ENCODE measurements at places on chromosomes 4 and X.

DNA sequence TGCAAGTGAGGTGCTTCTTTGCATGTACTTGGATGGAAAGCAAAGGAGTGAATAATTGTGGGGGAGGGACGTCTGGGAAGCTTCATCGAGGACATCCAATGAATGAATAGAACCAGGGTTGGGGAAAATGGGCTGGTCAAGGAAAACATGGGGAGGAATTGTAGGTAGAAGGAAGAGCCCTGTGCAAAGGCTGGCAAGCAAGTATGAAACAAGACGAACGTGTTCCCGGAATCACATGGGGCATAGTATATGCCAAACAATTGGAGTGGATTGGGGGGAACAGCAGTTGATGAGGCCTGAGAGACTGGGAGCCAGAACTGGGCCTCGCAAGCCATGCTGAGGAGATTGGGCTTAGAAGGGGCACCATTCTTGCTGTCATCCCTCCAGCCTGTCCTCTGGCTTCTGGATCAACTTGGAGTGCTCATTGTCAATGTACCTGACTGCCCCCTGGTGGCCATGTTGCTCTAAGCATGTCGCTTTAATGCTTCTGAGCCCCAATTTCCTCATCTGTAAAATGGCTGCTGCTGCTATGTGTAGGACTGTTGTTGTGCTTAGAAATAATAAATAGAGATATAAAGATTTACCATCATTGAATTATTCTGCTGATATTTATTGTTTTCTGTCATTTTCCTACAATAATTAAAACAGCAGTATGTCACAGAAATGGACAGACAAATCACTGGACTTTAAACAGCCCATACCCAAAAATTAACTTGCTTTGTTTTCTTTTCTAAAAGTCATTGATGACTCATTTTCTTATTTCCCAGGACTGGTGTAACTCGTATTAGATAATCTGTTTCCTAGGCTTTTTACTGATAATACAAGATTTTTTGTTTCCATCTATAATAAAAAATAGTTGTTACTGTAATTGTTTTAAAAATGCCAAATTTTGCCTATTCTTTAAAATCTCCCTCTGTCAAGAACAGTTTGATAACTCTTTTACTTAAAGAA is 66.4 kb downstream of the JADE3 start:
- DNase-seq: no peak

GRCh38 chrX:7950865-7951264 is 23.7 kb upstream of the PNPLA4 start:
- no peak for DNase-seq

DNA sequence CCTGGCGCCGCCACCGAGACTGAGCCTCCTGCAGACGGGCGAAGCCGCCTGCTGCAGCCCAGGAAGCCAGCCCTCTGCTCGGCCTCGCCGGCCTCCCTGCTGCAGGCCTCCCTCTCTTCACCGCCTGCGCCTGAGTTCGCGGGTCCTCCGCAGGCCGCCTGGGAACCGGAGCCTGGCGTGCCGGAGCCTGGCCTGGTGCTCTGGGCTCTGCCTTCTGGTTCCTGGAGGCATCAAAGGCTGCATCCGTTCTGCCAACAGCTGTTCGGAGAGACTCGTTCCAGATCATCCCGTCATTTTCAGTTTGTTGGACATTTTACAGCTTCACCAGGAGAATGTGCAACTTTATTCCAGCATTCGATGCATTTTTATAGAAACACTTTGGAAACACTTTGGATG is 178.0 kb downstream of the DCLK2 start:
- DNase-seq: no peak

- DNase-seq: no peak
Measured at GRCh38 chr4:57924951-57925350, 814.8 kb upstream of the IGFBP7 start.

DNA sequence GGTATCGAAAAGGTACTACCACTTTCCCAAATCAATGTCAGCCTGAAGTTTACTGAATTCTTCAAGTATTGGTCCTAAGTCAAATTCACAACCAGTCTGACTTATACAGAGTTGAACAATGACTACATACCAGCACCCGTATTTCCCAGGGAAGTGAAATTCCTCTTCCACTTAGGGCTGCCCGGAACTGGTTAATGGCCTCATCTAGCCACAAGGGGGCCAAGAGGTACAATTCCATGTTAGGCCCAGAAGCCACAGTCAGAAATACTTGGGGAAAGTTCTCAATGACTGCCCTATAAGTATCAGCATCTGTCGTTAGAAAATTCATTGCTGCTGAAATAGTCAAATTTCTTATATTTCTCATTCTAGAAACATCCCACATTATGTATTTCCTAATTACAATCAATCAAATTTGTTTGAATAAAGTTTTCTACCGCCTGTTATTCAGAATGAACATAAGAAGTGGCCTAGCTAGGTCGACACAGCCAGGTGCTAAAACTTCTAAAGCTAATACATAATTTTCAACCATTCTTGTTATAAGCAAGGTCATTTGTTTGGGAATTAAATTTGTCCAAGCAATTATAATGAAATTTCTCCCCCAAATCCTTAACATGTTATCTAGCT is 5.6 kb upstream of the PCDH7 start:
- DNase-seq: peak; percentile 39

GRCh38 chr4:7500404-7500803 is 65.7 kb upstream of the PSAPL1 start:
- DNase-seq: no peak

- no peak for DNase-seq
Measured at GRCh38 chr4:76690906-76691275, 207.1 kb downstream of the SOWAHB start.

DNA sequence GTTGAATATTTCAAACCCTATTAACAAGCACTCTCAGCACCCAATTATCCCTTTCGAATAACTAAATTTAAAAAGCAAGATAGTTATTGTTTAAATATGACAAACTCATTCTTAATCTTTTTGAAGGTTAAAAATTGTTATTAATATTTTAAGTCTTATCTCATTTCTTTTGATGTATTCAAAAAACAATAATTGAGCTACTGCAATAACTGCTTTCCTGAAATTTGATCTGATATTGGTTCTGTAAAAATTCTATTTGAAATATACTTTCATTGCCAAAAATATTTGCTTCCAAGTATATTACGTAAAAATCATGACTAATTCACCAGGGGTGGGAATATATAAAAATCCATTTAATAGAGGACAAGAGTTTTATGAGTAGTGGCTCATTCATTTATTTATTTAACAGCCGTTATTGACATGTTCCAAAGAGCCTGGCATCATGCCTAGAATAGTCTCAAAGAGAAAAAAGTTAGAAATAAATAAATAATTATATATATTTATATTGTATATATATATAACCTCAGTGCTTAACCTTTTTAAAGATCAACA is 34.4 kb downstream of the GLRA3 start:
- DNase-seq: no peak

- no peak for DNase-seq
Measured at GRCh38 chrX:47814851-47815250, 21.9 kb upstream of the ZNF81 start.

DNA sequence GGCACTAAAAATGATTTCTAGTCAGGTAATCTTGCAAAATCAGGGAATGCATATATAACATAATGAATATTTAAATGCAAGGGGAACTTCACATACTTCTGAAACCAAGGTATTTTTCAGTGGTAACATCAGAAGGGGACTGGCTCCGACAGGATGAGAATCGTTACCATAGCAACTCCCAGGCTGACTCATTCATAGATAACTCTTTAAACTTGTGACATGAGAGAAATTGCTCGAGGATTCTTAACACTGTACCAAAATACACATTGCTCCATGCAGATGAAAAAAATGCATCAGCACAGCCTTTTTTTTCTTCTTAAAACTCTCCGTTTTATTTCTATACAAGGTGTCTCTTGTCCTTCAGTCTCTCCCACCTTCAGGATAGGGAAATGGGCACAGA is 114.3 kb downstream of the GABRB1 start:
- no peak for DNase-seq

DNA sequence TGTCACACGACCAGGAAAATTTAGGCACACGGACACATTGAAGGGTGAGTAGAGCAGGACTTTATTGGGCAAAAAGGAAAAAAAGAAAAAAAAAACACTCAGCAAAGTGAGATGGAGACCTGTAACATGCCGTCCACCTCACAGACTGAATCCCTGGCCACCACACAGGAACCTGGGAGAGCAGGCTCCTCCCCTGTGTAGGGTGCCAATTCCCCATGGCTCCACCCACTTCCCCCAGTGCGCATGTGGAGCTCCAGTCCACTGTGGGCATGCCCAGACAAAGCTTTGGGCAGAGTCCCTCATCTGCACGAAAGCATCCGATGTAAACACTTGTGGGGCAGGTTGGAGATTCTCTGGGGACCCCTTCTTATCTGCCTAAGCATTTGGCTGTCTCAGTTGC is 23.6 kb upstream of the CBR4 start:
- no peak for DNase-seq

All from left hindlimb (tissue), 1 donor.